Cardiac muscle cell (in vitro differentiated cells and primary cell): ENCODE measurements at places on chromosomes 13 and 19. TPM values are rescaled to one million over a fixed set of nuclear protein-coding genes. Genes with fewer than 3 reads are reported as not detected.

DNA sequence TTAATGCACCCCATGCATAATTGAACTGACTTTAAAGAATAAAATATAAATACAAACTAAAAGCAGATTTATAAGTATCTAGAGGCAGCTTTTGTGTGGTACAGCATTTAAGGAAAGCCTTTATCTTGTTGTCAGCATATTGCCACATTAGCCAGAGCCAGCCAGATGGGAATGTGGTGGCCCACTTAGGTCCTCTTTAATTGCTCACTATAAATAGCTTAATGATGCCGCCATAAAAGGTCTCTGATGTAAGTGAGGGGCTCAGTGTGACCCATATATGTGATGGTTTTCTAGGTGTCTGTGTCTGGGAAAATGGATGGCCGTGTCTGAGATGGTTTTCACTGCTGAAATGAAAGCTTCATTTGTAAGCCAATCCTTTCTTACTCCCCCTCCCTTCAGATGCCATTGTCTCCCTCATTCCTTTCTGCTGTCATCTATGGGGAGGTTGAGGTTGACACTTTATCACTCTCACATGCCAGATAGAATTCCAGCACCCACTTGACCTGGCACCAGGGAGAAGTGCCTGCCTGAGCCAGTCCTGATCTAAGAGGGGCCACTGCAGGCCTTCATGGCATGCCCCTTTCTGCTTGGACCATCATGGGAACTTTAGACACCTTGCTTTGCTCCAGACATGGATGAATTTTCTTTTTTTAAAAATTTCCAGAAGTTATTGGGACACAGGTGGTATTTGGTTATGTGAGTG lies 135.3 kb downstream of the MTUS2 start:
- H3K4me3 ChIP-seq = no peak overlapping the region
- peaks cover 20% of the 10 kb centered on the region for H3K4me1 ChIP-seq
- no peak for DNase-seq
- no peaks in the 10 kb centered on the region for H3K36me3 ChIP-seq

GRCh38 chr13:91399189-91400062 lies 1.0 kb downstream of the GPC5 start:
- DNase-seq = no peak
- peak overlapping the region; percentile 75 for H3K4me3 ChIP-seq
- H3K4me1 ChIP-seq = no peaks in the 10 kb centered on the region

The FFAR2 gene
- not detected in 2 replicates for total RNA-seq

The PLA2G4C gene
- 1.5 and 4.5 TPM in 2 replicates for total RNA-seq

The ZNF285 gene
- 3.6 and 21.1 TPM in 2 replicates for total RNA-seq

- no peak overlapping the region for H3K27ac ChIP-seq
- H3K27me3 ChIP-seq = no peaks in the 10 kb centered on the region
- no peak for DNase-seq
- no peak overlapping the region for H3K4me3 ChIP-seq
Measured at GRCh38 chr19:40144151-40144550, 47.1 kb upstream of the MAP3K10 start.

DNA sequence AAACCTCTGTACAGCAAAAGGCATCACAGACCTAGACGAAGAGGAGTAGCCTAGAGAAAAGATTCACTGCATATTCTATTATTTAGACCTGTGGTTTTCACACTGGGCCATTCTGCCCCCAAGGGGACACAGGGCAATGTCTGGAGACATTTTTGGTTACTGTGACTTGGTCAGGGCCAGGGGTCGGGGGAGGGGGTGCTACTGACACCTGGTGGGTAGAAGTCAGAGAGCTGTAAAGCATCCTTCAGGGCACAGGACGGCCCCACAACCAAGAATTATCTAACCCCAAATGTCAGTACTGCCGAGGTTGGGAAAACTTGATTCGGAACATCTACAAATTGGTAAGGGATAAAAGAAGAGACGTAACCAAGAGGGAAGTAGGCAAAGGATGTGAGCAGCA lies 11.3 kb downstream of the ELAVL1 start:
- no peak overlapping the region for H3K4me3 ChIP-seq
- peak overlapping the region; percentile 62 for H3K27ac ChIP-seq
- no peaks in the 10 kb centered on the region for H3K27me3 ChIP-seq
- peaks cover 26% of the 10 kb centered on the region for H3K36me3 ChIP-seq

DNA sequence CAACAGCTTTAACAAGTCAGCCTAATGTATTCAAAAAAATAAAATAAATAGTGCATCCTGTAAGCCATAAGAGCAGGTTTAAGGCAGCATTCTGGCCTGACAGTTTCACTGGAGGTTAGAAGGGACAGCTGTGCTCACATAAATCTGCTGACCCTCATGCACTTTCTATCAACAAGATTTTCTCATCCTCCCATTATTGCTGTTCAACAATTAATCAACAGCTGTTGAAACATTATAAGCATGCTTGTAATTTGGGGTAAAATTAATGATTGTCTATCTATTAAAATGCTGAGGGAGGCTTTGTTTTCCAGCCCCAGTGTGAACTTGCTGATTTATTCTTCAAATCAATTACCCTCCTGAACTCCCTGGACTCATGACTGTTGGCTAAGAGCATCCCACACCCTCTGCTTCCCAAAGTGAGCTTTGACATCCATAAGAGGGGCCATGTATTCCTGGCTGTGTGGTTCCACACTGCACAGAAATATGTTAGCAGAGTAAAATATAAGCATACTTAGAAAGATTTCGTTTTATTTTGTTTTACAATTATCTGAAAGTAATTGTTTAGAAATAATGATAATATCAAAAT lies 492.4 kb downstream of the EFNB2 start:
- H3K4me1 ChIP-seq = no peaks in the 10 kb centered on the region
- H3K4me3 ChIP-seq = no peak overlapping the region
- H3K36me3 ChIP-seq = no peaks in the 10 kb centered on the region
- H3K27ac ChIP-seq = no peak overlapping the region
- no peak for DNase-seq

DNA sequence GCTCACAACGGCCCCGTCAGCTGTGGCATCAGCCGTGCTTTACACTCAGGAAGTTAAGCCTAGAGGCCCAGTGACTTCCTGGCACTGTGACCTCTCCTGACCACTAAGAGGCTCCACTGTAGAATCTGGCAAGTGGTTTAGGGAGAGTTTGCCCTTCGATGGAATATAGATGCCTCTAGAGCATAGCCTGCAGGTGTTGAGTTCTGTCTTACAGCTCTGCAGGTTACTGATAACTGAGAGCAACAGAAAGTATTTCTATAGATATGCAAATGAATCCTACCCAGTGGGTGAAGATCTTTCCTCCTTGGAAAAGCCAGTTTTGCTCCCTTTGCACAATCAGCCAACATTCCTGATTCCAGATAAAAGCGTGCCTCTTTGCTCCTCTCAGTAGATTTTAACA lies 35.8 kb downstream of the ATP12A start:
- H3K4me1 ChIP-seq = peaks cover 30% of the 10 kb centered on the region
- no peaks in the 10 kb centered on the region for H3K36me3 ChIP-seq
- H3K27ac ChIP-seq = no peak overlapping the region
- H3K27me3 ChIP-seq = no peaks in the 10 kb centered on the region
- H3K4me3 ChIP-seq = no peak overlapping the region

DNA sequence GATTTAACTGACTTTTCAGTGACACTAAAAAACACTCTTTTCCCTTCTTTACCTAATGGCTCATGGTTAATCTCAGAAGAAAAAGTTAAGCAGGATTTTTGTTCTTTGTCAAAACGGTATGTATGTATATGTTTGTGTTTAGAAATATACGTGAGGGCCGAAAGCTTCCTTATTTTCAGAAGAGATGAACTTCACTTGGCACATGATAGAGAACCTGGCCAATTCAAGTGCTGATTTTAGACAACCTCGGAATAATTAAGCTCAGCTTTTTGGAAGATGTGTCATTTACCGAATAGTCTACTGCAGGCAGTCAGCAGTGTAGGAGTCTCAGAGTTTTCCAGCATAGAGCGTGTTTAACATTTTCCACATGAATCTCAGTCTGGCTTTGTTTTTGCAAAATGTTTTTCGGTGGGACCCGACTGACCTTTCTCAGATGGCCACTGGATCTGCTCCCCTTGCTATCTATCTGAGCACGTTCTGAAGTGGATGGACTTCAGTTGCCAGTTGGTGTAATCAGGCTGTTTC lies 4.6 kb downstream of the RNASEH2B start:
- H3K27ac ChIP-seq = no peak overlapping the region
- H3K27me3 ChIP-seq = no peaks in the 10 kb centered on the region
- H3K36me3 ChIP-seq = no peaks in the 10 kb centered on the region

- DNase-seq = no peak
- H3K4me1 ChIP-seq = no peaks in the 10 kb centered on the region
- H3K4me3 ChIP-seq = no peak overlapping the region
- H3K27ac ChIP-seq = no peak overlapping the region
- no peaks in the 10 kb centered on the region for H3K36me3 ChIP-seq
Measured at GRCh38 chr13:82116422-82116989, 1765.8 kb downstream of the SLITRK1 start.

GRCh38 chr19:5025027-5025426 lies 56.1 kb downstream of the KDM4B start:
- H3K27me3 ChIP-seq = no peaks in the 10 kb centered on the region
- H3K4me3 ChIP-seq = no peak overlapping the region
- no peaks in the 10 kb centered on the region for H3K36me3 ChIP-seq
- DNase-seq = no peak
- H3K27ac ChIP-seq = peak overlapping the region; percentile 34

DNA sequence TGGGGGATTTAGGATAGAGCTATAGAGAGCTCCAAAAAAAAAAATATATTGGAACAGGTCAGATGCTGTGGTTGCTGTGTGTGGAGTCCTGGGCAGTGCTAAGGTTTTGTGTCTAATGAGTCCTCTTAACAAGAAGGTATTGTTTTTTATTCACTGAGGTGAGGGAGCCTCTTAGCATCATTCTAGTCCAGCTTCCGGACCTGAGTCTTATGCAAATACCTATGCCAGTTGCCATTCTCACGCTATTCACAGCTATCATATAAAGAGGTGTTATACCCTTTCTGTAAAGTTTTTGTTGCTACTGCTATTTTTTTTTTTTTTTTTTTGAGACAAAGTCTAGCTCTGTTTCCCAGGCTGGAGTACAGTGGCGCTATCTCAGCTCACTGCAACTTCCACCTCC lies 1.4 kb downstream of the NLRP2 start:
- DNase-seq = no peak
- H3K27me3 ChIP-seq = no peaks in the 10 kb centered on the region
- H3K27ac ChIP-seq = no peak overlapping the region
- H3K36me3 ChIP-seq = no peaks in the 10 kb centered on the region

The PPM1N gene
- total RNA-seq = 1.3 and 2.9 TPM in 2 replicates

DNA sequence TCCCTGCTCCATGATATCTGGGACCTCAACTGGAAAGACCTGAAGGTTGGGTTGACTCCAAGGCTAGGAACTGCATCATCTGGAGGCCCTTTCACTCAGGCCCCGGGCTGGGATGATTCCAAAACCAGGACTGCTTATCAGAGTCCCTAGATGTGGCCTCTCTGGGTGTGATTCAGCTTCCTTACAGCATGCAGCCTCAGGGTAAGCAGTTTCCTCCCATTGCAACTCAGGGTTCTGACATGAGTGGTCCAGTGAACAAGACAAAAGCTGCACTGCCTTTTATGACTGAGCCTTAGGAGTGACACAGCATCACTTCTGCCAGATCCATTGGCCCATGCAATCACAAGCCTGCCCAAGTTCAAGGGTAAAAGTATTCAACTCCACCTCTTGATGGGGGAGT lies 502.8 kb downstream of the COG6 start:
- H3K27ac ChIP-seq = no peak overlapping the region
- H3K4me1 ChIP-seq = peaks cover 6% of the 10 kb centered on the region
- no peak overlapping the region for H3K4me3 ChIP-seq
- peak; percentile 67 for DNase-seq

DNA sequence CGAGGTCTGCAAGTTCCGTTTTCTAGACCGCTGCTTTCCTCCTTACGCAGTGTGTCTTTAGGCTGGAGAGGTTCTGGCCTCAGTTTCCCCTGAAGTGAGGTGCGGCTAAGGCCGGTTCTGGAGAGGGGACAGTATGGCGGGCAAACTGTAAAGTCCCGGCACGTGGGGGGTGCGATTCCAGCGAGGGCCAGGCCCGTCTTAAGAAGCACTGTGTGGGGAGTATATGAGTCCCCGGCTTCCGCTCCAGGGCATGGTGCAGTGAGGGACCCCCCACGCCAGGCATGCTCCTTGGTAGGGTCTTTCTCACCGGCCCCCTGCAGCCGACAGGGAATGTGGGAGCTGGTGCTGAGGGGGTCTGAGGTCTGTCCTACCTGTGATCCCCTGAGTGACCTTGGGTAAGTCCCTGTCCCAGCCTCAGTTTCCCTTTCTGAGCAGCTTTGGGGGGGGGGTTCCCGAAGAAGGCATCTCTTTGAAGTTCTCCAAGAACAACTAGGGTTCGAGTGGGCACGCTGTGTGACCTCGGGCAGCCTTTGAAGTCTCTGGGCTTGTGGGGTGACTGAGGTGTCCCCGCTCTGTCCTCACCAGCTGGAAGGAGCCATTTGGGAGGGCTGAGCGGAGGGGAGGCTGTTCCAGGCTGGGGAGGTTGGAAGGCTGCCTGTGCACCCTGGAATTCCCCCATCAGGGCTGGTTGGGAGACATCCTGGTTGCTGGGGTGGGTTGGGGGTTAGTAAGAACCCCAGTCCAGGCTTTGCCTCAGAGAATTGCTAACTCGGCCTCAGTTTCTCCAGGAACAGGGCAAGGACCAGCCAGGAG lies 1.5 kb downstream of the NFIC start:
- H3K36me3 ChIP-seq = no peaks in the 10 kb centered on the region
- no peak overlapping the region for H3K27ac ChIP-seq
- peaks cover 64% of the 10 kb centered on the region for H3K27me3 ChIP-seq
- DNase-seq = no peak
- peaks cover 24% of the 10 kb centered on the region for H3K4me1 ChIP-seq
- peak overlapping the region; percentile 79 for H3K4me3 ChIP-seq

DNA sequence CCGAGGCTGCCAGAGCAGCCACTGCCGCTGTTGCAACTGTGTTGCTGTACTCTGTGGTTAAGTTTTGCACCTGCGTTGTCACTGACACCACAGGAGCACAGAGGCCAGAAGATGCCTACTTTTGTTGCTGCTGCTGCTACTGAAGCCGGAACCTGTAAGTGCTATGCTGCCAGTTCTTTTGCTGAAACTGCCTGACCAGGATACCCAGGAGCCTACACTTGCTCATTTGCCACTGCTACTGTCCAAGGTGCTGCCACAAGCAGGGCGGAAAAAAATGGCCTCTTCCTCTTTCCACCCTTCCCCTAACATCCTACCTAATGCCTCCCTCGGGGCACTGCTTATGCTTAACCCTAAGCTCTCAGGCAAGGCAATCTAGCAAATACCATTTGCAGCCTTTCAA lies 29.0 kb upstream of the NBEA start:
- no peak overlapping the region for H3K4me3 ChIP-seq
- H3K4me1 ChIP-seq = no peaks in the 10 kb centered on the region
- no peak overlapping the region for H3K27ac ChIP-seq
- peak; percentile 27 for DNase-seq
- no peaks in the 10 kb centered on the region for H3K27me3 ChIP-seq
- no peaks in the 10 kb centered on the region for H3K36me3 ChIP-seq

The CYP4F11 gene
- total RNA-seq = not detected in 2 replicates

The CDC42EP5 gene
- 24.6 and 46.6 TPM in 2 replicates for total RNA-seq

DNA sequence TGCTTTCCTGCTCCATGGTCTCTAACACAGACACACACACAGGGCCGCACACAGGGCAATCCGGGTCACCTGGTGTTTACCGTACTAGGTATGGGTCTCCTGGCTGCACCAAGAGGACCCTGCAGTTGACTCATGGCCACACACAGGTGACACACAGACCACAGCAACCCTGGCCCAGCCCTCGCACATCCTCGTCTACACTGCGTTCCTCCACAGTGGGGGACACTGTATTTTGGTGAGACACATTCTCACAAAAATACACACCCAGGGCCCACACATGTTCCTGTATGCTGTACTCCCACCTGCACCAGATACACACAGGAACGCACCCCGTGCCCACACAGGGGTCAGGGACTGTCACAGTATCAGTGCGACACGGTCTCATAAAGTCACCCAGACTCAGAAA lies 12.8 kb downstream of the PDE4A start:
- peaks cover 49% of the 10 kb centered on the region for H3K27me3 ChIP-seq
- no peak overlapping the region for H3K27ac ChIP-seq
- peaks cover 4% of the 10 kb centered on the region for H3K4me1 ChIP-seq
- H3K36me3 ChIP-seq = no peaks in the 10 kb centered on the region
- no peak overlapping the region for H3K4me3 ChIP-seq
